ENCODE measurements at places on chromosomes 4 and X.

GRCh38 chr4:107312366-107312765 lies 276.3 kb upstream of the DKK2 start:
- no peak for DNase-seq

DNA sequence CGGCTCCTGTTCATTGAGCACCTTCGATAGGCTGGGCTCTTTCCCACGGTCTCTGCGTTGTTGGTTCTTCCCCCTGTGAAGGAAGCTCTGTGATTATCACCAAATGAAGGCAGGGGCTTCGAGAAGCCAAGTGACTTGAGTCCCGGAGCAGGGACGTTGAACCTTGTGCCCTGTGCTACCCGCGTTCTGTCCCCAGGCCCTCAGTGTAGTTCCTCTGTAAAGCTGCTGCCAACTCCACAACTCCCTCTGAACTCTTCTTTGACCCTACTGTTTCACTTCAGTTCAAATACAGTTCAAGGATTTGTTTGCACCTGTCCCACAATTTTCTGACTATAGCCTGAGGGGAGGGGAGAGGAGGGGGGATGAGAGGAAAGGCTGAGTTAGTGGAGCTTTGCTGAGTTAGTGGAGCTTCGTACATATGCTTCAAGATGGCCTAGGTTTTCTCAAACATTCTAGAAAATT lies 635 bp upstream of the PHF8 start:
- no peak for DNase-seq

DNA sequence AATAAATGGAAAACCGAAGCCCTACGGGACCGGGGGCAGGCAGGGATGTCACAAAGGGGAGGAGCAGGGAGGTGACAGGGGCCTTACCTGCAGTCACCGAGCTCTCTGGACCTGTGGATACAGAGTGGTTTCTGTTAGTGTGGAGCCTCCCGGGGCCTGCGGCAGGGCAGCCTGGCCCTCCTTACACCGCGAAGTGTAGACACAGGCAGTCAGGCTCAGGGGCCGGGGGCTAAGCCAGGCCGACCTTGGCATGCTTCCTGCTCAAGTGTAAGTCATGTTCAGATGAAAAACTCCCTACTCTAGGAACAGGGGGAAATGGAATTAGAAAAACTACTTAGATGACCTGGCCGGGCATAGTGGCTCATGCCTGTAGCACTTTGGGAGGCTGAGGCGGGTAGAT lies 4.3 kb downstream of the FAM3A start:
- DNase-seq, result no peak

- DNase-seq, result no peak
Measured at GRCh38 chr4:15438939-15439524, 11.2 kb downstream of the C1QTNF7 start.

GRCh38 chrX:76029385-76029784 lies 143.5 kb upstream of the PBDC1 start:
- no peak for DNase-seq

GRCh38 chr4:131547506-131547981 lies 1601.5 kb upstream of the PCDH10 start:
- no peak for DNase-seq

GRCh38 chr4:119536572-119537528 lies 91.8 kb downstream of the PDE5A start:
- DNase-seq, result no peak

GRCh38 chr4:10061650-10062415 lies 40.5 kb upstream of the SLC2A9 start:
- no peak for DNase-seq

- DNase-seq, result peak; percentile 14
Measured at GRCh38 chr4:149264093-149264733, 551.4 kb downstream of the IQCM start.

- DNase-seq, result no peak
Measured at GRCh38 chr4:79827283-79827682, 245.7 kb downstream of the ANTXR2 start.

- DNase-seq, result no peak
Measured at GRCh38 chr4:62940229-62940628, 1469.0 kb downstream of the TECRL start.

DNA sequence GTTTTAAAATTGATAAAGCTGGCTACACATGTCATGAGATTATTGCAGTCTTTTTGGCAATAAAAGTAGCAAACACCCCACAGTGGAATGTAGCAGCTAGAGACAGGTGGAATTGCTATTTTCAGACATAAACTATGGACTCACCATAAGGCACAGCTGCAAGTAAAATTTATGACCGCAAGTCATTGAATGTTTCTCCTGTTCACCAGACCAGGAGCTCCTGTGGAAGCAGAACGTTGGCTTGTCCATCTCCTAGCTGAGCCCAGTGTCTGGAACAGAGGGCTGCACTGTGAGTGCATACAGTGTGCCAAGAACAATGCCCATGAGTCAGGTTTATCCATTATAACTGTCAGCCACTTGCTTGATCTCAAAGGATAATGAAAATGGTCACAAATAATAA lies 538.2 kb downstream of the INPP4B start:
- DNase-seq, result no peak

GRCh38 chr4:14650127-14650526 lies 352.2 kb upstream of the CPEB2 start:
- DNase-seq, result no peak

- DNase-seq, result no peak
Measured at GRCh38 chr4:128841402-128841801, 31.9 kb downstream of the JADE1 start.

- no peak for DNase-seq
Measured at GRCh38 chr4:38181286-38181685, 221.1 kb downstream of the PTTG2 start.

DNA sequence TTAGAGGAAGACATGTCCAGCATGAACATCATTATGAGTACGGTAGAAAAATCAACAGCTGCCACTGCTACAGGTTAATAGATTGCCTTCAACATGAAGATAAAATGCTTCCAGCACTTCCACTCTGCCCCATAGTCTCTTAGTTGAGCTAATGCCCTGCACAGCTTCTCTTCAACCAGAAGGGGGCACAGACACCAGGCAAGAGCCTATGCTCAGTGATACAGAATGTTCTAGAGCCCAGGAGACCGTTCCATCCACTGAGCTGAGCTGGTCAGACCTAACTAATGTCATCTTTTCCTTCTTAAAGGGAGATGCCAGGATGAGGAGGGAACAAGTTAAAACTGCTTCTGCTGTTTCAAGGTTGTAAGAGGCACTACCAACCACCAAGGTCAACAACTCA lies 42.2 kb downstream of the SMIM10L2A start:
- DNase-seq, result no peak

DNA sequence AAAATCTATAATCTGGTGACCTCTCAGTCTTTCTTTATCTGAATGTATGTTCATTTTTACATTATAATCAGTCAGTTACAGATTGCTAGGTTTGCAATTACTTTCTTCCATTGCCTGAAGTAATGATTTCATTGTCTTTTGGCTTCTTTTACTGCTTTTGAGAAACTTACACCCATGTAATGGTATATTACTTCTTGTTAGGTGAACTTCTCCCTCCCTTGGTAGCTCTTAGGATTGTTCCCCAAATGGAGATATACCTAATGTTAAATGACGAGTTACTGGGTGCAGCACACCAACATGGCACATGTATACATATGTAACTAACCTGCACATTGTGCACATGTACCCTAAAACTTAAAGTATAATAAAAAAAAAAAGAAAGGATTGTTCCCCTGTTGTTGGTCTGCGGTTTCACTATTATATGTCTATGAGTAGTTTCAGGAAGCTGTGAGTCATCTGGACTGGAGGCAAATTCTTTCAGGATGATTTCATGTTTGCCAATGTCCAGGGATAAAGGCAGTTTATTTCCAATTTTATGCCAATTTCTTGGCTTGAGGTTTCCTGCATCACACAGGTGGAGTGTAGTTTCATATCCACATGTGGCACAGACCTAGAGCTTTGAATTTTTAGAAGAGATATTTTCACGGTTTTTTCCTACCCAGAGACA lies 21.8 kb downstream of the SPANXC start:
- DNase-seq, result no peak

DNA sequence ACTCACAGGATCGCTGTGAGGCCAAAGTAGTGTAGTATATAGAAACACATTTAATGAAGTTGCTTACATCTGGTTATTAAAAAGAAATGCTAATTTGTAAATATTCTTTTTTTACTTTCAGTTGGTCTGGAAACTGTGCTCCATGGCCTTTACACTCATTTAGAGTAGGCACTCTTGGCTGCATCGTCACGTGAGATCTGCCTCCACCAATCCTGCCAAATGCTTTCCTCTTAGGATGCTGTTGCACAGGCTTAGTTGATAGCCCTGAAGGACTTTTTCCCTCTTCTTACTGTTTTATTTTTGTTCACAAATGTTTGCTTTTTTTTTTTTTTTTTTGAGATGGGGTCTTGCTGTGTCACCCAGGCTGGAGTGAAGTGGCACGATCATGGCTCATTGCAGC lies 6.3 kb downstream of the CPE start:
- DNase-seq, result no peak

DNA sequence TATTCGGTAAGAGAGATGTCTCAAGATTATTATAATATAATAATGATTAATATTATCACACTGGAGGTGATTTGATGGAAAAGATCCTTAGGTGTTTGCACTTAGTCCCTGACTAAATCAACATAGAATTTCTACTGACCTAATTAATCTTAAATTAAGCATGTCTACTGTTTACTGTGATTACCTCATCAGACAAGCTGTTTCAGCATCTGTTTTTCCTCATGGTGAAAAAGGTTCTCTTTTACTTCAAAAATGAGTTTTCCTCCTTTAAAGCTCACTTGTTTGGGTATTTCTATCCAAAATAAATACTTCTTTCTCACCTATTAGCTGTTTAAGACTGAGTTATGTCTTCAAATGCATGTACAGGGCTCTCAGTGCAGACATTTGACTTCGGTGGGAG lies 407.8 kb downstream of the NKX6-1 start:
- DNase-seq, result no peak

DNA sequence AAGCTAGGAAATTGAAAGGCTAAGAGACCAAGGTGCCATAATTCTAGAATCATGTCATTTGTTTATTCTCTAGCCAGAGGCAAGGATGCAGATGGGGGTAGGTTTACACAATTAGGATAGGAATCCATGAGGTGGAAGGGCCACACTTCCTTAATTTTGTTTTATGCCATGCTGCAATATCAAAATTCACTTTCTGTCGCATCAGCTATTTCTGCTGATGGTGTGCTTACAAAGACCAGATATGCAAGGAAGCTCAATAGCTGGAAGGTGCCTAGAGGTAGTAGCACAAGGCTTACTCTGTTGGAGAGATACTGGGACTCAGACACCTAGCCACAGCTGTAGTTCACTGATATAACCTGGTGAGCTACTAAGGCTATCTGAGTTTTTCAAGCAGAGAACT lies 328.5 kb downstream of the ADGRL3 start:
- DNase-seq, result no peak

DNA sequence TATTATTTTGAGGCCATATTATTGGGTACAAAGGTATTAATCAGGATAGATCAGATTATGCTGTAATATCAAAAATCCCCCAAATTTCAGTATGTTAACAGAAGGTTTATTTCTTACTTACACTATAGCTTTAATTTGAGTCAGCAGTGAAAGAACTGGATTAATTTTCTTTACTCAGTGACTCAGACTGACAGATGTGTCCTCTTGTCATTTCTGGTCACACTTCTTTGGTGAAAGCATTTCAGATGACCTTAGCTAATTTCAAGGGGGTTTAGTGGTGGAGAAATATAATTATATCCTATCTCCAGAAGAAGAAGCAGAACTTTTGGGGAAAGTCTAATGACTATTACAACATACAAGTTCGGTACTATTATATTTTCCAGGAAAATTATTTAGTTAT lies 12.4 kb downstream of the DDIT4L start:
- DNase-seq, result no peak

- DNase-seq, result no peak
Measured at GRCh38 chr4:14449308-14449707, 553.0 kb upstream of the CPEB2 start.

DNA sequence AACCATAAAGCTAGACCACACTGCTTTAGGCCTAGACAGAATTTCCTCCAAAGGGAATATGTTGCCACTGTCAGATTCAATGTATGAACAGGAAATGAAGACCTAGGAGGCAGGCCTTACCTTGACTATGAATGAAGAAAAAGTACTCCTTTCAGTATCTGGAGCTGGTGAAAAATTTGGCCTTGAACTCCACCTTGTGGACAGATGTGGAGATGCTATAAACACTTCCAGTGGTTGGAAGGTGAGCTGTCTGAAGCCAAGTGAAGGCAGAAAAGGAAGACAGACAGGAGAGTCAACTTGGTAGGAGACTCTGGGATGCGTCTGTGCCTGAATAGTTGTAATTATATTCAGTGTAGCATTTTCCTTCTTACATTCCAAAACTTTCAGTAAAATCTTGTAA lies 17.2 kb downstream of the SPIN3 start:
- DNase-seq, result peak; percentile 5

- DNase-seq, result no peak
Measured at GRCh38 chr4:98305576-98305975, 44.4 kb downstream of the RAP1GDS1 start.

DNA sequence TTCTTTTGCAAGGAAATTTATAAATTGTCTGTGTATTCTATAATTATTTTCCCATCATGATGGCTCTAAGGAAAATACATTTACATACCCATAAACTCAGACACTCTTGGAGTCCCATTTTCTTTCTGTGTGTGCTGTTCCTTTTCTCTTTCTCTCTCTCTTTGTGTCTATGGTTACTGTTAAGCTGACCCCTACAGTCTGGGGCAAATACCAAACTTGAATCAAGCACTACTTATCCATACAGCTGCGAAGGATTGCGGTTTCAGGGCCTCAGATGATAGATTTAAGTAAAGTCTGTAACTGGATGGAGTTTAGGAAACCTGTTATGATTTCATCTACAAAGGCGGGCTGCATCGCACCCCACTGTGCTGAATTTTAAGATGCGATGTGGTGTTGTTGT lies 150.2 kb downstream of the SHROOM3 start:
- no peak for DNase-seq

DNA sequence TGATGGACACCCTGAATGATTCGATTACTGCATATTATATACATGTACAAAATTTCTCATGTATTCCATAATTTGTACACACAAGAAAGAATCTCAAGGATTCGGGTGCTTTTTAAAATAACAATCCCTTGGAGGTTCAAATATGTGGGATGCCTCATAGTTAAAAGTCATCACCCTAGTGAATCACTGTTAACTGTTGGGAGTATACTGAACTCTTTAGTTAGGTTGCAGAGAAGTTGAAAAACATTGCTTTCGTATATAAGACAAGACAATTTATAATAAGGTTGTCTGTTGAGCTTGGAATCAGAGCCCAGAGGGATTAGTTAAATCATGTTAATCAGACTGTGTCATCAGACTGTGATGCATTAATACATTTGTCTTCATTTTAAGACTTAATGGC lies 15.6 kb downstream of the DCK start:
- no peak for DNase-seq
